Heart left ventricle (tissue), 16 donors: ENCODE measurements at places on chromosomes 7 and 10. TPM values are rescaled to one million over a fixed set of nuclear protein-coding genes. Genes with fewer than 3 reads are reported as not detected.

DNA sequence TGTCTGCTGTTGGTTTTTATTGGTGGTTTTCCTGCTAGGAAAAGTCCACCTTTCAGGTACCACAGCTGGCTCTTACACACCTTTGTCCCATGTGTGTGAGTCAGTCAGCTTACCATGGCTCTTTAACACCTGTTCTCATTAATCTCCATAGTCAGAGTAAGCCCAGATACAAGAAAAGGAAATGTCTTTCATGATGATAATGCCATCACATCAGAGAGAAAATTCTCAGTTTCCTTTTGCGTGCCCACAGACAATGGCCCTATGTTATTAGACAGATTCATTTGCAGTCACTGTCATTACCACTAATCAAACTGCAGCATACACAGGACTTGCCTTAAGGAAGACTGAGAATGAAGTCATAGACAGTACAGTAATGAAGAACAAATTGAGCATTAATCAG lies 1583.6 kb upstream of the LRRTM3 start:
- no peaks in the 10 kb centered on the region for H3K36me3 ChIP-seq
- H3K4me1 ChIP-seq = no peaks in the 10 kb centered on the region
- DNase-seq = no peak
- no peak overlapping the region for H3K4me3 ChIP-seq
- H3K27ac ChIP-seq = no peak overlapping the region

EPHA1 gene
- not detected for total RNA-seq

- H3K4me3 ChIP-seq = no peak overlapping the region
- H3K36me3 ChIP-seq = no peaks in the 10 kb centered on the region
- H3K4me1 ChIP-seq = no peaks in the 10 kb centered on the region
- no peak overlapping the region for H3K27ac ChIP-seq
- no peak for DNase-seq
Observed at GRCh38 chr7:42485301-42485766, 248.3 kb upstream of the GLI3 start.

DNA sequence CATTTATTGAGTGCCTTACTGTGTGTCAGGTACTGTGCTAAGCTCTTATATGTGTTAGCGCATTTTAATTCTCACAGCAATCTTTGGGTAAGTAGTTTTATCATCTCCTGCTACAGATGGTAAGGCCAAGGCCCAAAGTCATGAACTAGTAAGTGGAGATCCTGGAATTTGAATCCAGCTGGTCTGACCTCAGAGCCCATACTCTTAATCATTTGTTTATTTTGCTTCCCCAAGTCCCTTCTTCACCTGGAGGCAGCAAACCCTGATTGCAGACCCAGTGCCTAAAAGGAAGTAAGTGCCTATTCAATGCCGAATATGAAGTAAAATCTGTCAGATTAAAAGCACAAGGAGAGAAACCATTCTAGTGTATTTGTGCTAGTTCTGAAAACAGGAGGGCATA lies 182.9 kb upstream of the TCF7L2 start:
- no peak overlapping the region for H3K27ac ChIP-seq
- H3K27me3 ChIP-seq = no peaks in the 10 kb centered on the region
- DNase-seq = no peak
- no peaks in the 10 kb centered on the region for H3K4me1 ChIP-seq
- H3K4me3 ChIP-seq = no peak overlapping the region
- no peaks in the 10 kb centered on the region for H3K36me3 ChIP-seq

DNA sequence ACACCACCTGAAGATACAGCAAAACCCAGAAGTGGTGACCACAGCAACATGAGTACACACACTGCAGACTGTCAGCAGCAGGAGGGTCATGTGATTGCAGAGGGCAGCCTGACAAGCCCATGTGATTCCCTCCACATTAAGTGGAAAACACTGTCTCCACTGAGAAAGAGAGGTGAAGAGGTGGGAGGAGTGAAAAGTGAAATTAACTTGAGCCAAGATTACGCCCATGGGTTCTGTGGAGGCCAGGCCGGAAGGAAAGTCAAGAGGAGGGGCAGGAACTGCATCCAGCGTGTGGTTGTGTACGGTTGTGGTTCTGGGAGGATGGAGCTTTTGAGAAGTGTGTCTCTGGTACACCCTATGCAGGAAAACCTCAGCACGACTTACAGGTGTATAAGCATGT lies 138.5 kb downstream of the PLXNA4 start:
- H3K36me3 ChIP-seq = no peaks in the 10 kb centered on the region
- DNase-seq = no peak
- peaks cover 49% of the 10 kb centered on the region for H3K4me1 ChIP-seq
- H3K4me3 ChIP-seq = no peak overlapping the region
- H3K27ac ChIP-seq = peak overlapping the region; percentile 17

GRCh38 chr10:16847644-16848043 lies 30.4 kb upstream of the RSU1 start:
- H3K4me1 ChIP-seq = no peaks in the 10 kb centered on the region
- no peak for DNase-seq
- H3K36me3 ChIP-seq = no peaks in the 10 kb centered on the region
- no peaks in the 10 kb centered on the region for H3K27me3 ChIP-seq
- no peak overlapping the region for H3K4me3 ChIP-seq

DNA sequence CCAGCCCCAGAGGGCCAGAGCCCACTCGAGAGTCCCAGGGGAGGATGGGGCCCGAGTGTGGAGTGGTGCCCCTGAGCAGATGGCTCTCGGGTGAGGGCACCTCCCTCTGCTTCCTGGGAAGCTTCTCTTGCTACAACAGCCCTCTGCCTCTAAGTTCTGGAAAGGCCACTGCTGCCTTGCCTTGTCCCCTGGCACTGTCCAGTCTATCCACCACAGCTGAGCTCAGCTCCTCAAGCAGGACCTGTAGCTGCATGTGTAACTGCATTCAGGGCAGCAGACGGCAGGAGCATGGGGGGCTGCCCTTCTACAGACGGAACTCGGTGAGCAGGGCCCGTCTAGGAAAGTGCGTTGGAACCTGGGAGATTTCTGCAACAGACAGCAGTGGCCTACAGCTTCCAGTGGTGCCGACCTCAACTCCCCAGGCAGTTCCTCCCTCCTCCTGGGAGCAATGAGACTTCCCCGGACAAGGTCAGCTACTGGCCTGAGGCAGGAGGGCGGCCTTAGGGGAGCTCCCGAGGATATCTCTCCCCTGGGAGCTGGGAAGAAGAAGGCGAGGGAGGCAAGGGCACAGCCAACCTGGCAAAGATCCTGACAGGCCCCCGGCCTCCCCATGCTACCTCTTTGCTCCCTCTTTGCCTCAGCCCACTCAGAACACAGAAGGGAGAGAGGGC lies 88.5 kb downstream of the DLG5 start:
- H3K4me3 ChIP-seq = no peak overlapping the region
- H3K27ac ChIP-seq = no peak overlapping the region
- no peak for DNase-seq

- no peaks in the 10 kb centered on the region for H3K27me3 ChIP-seq
- H3K4me3 ChIP-seq = no peak overlapping the region
- no peaks in the 10 kb centered on the region for H3K4me1 ChIP-seq
- no peak for DNase-seq
- no peak overlapping the region for H3K27ac ChIP-seq
Observed at GRCh38 chr10:4254101-4254994, 469.3 kb upstream of the KLF6 start.

DNA sequence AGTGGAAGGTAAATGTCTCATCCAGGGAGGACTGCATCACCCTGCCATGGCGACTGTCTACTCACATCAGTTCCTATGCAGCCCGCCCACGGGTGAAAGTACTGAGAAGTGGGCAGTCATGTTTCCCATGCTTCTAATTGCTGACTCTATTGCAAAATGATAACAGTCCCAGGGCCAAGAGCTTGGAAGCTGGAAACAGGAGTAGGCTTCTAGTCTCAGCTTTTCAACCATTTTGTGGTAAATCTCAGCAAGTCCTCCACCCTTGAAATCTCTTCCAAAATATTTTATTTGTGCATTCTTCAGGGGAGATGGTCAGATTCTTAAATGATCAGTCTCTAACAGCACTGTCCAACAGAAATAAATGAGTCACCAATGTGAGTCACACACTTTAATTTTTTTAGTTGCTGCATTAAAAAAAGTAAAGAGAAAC lies 48.1 kb upstream of the TARP start:
- no peak for DNase-seq
- H3K27ac ChIP-seq = no peak overlapping the region
- H3K4me3 ChIP-seq = no peak overlapping the region

DNA sequence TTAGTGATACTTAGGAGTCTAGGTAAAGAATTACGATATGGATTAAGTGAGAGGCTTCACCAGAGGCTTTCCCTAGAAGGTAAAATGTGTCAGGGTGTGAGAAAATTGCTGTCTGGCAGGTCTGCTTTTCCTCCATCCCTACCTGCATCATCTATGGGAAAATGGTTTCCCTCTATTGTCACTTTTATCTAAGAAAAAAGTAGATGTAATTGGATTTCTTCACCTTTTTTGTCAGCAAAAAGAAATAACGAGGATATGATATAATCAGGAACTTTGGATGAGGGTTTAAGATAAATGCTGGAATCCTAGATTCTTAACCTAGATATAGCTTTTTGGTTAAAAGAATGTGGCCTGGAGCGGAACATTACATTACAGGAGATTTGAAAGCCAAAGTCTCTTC lies 146.1 kb downstream of the MAGI2 start:
- DNase-seq = no peak
- no peaks in the 10 kb centered on the region for H3K36me3 ChIP-seq
- H3K27me3 ChIP-seq = no peaks in the 10 kb centered on the region
- H3K4me1 ChIP-seq = no peaks in the 10 kb centered on the region

ANKRD1 gene
- total RNA-seq = 6,067 TPM
